ENCODE measurements at places on chromosomes 5 and 9.

DNA sequence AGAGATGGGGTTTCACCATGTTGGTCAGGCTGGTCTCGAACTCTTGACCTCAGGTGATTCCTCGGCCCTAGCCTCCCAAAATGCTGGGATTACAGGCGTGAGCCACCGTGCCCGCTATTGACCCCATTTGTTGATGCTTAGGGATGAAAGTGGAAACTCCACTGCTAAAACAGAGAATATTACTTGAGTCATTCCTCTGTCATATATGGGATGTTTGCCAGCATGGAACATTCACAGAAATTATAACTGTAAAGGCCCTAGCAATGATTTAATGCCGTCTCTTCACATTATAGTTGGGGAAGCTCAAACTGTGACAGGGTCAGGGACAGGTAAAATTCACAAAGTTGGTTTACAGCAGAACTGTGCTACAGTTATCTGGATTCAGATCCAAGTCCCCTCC, 94.5 kb downstream of the TMC1 start:
- no peak for DNase-seq

DNA sequence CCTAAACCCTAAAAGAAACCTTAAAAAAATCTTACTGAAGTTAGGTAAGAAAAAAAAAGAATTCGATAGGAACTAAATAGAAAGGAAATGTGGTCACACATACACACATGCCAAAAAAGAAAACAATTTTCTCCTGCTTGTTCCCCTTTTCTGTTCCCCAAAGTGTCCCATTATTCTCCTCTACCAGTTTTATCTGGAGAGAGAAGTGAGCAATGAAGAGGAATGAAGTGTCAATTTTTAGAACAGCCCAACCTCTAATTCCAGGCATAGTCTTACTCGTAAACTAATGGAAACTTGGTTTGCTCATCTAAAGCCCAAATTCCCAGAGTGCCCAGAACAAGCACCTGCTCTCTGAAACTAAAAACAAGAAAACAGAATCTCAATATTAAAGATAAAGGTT, 26.1 kb downstream of the AP3B1 start:
- DNase-seq: no peak

GRCh38 chr9:124793015-124793541, 16.1 kb downstream of the OLFML2A start:
- no peak for DNase-seq

- peak; percentile 70 for DNase-seq
Observed at GRCh38 chr9:88303721-88304451, 84.4 kb upstream of the SPIN1 start.

- DNase-seq: no peak
Observed at GRCh38 chr5:93342563-93343061, 238.4 kb downstream of the NR2F1-AS1 start.

DNA sequence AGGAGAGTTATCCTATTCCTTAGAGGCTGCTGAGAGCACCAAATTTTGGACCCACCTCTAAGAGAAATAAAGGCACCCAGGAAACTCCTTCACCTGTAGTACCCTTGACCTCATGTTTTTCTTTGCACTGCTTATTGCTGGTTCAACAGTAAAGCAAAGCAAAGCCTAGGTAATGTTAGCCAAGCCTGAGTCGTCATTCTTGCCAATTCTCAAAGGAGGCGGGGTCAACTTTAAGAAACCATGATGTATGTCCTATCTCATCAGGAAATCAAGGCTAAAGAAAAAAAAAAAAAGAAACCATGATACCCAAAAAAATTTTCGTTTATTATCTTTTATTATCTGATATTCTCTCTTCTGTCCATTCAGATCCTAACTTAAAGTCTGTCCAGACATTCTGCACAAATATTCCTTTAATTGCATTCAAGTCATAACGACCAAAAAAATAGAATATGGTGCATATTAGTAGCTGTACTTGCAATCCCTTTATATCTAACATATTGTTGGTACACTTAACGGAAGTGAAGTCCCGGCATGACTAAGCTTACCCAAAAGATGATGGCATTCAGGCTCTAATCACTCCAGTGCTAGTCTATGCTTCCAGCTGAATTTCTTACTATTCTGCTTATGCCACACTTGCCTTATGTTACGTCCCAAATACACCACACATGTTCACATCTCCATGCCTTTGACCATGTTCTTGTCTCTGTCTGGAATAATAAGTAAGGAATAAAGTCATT, 1.8 kb downstream of the AUH start:
- DNase-seq: no peak

DNA sequence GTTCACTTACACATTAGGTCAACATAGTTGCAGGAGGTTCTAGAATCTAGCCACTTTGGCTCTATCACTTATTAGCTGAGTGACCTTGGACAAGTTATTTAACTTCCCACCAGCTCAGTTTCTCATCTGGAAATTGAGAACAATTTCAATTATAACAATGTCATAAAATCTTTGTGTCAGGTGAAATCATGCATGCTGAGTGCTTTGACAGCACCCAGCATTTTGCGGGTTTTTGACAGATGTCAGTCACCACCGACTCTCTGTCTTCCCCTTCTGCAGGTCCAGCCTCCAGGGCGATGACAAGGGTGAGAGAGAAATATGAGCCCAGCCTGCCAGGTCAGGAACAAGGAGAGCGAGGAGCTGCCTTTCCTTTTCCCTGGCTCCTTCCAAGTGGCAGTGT, 107.1 kb upstream of the TAS2R1 start:
- DNase-seq: no peak
